ENCODE measurements at places on chromosomes 2 and 18.

- DNase-seq: no peak
Measured at GRCh38 chr2:22912398-22912797, 472.6 kb upstream of the KLHL29 start.

- no peak for DNase-seq
Measured at GRCh38 chr2:9811216-9811615, 32.1 kb upstream of the TAF1B start.

DNA sequence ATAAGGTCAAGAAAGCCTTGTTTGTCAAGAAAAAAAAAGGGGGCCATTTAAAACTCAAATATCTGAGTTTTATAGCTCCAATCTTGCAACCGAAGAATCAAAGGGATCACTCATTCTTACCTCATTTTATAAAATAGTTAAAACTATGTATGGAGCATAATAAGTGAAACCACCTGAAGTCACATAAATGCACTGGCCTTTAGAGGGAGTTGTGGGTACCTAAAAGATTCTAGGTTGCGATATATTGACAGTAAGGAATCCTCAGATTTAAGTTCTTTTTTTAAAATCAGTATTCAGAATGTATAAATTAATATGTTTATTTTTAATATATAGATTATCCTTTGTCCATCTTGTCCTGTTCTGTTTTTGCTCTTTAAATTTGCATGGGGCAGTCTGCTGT is 3.4 kb downstream of the ARHGAP28 start:
- no peak for DNase-seq

GRCh38 chr18:66560094-66560493 is 43.8 kb downstream of the CDH19 start:
- no peak for DNase-seq

GRCh38 chr2:156522864-156523440 is 86.8 kb downstream of the GPD2 start:
- DNase-seq: no peak

DNA sequence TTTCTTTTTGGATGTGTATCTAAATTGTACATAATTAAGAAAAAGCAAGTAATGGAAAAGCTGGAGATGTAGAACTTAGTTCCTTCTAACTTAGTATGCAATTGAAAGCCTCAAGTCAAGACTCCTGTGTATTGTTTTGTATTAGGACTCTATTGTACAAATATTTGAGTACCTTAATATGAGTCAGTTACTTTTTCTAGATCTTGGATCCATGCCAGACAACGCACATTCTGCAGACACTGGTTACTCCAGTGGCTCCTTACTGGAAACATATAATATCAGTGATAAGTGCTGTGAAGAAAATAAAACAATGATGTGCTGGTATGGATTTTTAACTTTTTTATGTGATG is 1.5 kb downstream of the SLC39A10 start:
- no peak for DNase-seq

GRCh38 chr2:160492401-160493226 is 993 bp downstream of the RBMS1 start:
- DNase-seq: peak; percentile 48

GRCh38 chr2:54081574-54081973 is 33.8 kb upstream of the ACYP2 start:
- peak; percentile 61 for DNase-seq

Measured in activated T-cell treated with anti-CD3 and anti-CD28 coated beads for 48 hours (primary cell).